ENCODE measurements at places on chromosomes 12 and 14.

DNA sequence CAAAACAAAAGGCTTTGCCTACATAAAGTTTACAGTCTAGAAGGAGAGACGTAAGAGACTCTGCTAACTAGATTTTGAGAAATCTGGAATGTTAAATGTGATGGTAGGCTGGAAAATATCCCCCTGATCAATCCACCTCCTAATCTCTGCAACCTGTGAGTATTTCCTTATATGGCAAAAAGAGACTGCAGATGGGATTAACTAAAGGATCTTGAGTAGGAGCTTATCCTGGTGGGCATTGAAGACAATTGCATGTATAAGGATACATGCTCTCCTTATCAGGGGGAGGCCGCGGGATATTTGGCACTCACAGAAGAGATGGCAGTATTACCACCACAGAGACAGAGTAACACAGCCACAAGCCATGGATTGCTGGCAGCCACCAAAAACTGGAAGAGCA is 95.2 kb downstream of the EGLN3 start:
- DNase-seq = no peak

DNA sequence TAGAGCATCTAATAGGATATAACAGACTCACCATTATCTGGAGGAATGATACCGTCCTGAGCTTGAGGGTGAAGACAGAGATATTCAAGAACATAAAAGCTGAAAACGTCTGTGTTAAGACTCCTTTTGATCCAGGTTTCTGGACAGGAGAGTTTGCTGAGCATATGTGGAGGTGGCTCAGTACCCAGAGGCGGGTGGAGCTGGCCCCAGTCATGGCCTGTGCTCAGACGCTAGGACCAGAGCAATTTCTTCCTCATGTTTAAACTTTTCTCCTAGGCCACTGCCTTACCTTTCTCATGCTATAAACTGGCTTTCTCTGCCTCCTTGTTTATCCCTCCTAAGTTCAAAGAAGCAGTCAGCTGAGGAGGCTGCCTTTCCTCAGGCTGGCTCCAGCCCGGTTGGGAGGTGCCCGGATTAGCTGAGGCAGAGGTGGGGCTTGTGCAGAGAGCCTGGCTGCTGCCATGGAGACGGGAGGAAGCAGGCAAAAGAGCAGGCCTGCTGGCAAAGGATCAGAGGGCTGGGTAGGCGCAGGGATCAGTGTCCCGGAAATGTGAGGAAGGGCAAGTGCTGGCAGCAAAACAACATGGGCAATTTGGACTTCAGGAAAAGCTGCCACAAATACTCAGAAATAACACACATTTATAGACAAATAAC is 13.7 kb downstream of the COA8 start:
- DNase-seq = no peak

DNA sequence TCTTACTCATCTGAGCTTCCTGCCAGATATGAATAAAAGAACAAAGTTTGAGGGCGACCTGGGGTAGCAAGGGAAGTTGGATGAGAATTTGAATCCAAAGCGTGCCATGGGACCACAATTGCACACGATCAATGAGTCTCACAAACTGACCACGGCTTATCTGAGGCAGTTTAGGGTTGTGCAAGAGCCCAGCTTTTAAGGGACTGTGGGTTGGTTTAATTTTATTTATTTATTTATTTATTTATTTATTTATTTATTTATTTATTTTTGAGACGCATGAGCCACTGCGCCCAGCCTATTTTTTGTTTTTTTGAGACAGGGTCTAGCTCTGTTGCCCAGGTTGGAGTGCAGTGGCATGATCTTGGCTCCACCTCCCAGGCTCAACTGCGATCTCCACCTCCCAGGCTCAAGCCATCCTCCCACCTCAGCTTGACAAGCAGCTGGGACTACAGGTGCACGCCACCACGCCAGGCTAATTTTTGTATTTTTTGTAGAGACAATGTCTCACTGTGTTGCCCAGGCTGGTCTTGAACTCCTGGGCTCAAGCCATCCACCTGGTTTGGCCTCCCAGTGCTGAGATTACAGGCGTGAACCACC is 1.1 kb downstream of the AMDHD1 start:
- no peak for DNase-seq

- no peak for DNase-seq
Observed at GRCh38 chr14:101292448-101292847, 268.8 kb upstream of the DIO3 start.

DNA sequence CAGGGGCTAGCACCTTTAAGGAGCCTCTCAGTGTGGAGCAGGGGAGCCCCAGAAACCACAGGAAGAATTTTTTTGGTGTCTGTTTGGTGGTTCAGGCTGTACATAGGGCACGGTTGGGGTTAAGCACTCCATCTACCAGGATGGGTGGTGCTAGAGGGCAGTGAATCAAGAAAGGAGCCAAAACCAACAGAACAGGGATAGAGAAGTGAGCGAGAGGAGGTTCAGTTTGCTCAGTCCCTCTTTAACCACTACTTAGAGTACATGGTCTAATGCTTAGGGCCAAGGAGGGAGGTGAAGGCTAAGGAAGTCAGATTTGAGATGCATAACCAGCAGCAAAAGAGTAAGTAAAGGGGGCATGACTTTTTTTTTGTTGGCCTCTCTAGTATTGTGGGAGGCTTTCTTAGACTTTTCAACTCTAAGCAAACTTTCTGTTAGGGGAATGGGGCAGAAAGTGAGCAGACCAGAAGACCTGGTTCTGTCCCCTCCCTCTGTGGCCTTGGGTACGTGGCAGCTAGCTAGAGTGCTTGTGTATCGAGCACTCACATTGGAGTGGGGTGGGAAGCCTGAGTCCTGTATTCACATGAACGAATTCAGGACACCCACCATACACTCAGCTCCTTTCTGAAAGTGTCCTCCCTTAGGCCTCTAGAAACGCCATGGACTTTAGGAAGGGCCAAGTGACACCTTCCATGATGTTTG is 6.6 kb upstream of the NPFF start:
- DNase-seq = no peak

GRCh38 chr12:6784296-6784695 is 5.0 kb upstream of the CD4 start:
- no peak for DNase-seq

DNA sequence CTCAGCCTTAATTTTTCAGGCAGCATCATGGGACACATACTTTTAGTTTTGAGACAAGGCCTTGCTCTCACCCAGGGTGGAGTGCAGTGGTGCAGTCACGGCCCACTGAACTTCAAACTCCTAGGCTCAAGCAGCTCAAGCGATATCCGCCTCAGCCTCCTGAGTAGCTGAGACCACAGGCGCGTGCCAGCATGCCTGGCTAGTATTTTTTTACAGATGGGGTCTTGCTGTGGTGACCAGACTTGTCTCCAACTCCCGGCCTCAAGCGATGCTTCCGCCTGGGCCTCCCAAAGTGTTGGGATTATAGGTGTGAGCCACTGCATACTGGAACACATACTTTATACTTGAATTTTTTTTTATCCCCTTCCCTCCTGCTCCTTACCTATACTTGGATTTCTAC is 2.8 kb downstream of the RDH5 start:
- no peak for DNase-seq

DNA sequence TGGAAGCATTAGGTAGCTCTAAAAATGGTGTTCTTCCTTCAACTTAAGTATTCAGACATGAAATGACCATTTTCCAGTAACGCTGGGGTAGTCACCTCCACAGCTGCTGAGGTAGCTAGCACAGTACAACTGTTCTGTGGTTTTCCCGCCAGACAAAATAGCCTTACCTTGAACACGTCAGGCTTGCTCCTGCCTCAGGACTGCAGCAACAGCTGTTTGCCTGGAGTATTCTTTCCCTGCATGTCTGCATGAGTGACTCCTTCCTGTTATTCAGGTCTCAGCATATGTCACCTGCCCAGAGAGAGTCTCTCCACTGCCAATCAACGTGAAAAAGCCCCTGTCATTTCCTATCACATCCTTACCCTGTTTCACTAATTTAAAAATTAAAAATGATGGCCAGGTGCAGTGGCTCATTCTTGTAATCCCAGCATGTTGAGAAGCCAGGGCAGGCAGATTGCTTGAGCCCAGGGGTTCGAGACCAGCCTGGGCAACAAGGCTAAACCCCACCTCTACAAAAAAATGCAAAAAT is 37.9 kb downstream of the WDR89 start:
- DNase-seq = no peak

DNA sequence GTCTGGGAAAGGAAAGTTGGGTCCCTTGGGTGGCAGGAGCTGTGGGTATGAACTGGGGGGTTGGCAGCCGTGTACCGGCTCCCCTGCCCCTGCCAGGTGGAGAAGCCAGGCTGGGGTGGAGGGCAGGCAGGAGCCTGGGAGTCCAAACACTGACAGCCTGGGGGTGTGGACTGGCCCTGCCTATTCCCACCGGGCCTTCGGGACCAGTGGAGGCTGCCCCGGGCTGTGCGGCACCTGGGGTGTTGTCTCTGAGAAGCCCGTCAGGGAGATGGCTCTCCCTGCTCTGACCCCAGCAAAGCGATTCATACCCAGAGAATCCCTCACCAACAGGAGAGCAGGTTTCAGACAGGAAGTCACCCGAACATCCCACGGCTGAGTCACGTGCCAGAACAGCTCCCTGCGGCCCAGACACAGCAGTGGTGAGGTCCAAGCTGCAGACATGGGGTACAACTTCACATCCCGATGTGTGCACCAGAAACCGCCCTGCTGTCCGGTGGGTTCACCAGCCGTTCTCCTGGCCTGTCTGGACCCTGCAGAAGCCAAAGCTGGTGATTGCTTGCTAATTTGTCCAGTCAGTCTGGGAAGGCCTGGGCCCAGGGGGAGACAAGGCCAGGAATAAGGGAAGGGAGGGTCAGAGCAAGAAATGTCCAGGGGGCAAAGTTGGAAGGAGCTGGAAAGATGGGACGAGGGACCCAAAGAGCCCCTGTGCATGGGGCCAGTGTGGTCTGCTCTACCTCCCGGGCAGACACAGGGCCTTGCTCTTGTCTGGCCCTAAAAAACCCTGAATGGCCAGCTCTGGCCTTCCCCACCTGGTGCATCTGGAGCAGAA is 2.1 kb upstream of the GPR132 start:
- no peak for DNase-seq

- DNase-seq = no peak
Observed at GRCh38 chr12:115323223-115323905, 639.4 kb upstream of the TBX3 start.

- DNase-seq = no peak
Observed at GRCh38 chr12:7076493-7076892, 15.8 kb downstream of the C1R start.

GRCh38 chr12:121131941-121132341 is 735 bp upstream of the P2RX7 start:
- DNase-seq = no peak

DNA sequence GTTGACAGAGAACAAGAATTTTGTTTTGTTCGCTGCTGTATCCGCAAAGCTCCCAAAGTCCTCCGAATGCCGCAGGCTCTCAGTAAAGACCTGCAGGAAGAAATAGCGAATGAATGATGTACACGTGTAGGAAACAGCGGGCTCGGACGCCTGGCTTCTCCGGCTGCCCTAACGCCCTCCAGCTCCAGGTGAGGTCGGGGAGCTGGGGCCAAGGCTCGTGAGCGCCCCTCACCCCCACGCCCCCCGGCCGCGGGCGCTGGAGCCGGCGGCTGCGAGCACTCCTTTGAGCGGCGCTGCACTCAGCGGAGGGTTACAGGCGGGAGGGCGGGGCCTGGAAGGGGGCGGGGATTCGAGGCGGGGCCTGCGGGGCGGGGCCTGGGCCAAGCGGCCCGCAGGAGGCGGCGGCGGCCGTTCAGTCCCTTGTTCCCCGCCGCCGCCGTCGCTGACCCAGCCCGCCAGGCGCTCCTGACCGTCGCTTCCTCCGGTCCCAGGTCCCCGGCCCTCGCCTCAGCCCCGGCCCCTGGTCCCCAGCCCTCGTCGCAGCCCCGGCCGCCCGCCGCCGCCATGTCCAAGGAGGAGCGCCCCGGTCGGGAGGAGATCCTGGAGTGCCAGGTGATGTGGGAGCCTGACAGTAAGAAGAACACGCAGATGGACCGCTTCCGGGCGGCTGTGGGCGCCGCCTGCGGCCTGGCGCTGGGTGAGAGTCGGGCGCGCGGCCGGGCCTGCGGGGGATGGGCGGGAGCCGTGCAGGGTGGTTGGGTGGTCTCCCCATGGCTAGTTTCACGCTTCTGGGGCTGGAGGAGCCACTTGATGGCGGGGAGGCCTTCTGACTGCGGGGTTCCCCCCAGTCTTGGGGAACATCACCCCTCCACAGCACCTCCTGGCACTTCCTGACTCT is at the start of gene AACS:
TSS of gene AACS (plus strand) at position 415 of the 898 bp plus-strand sequence. CDS start at position 565, 150 bp downstream.
- peak; percentile 73 for DNase-seq

- DNase-seq = peak; percentile 16
Observed at GRCh38 chr12:112167718-112168525, 42.6 kb downstream of the TRAFD1 start.

DNA sequence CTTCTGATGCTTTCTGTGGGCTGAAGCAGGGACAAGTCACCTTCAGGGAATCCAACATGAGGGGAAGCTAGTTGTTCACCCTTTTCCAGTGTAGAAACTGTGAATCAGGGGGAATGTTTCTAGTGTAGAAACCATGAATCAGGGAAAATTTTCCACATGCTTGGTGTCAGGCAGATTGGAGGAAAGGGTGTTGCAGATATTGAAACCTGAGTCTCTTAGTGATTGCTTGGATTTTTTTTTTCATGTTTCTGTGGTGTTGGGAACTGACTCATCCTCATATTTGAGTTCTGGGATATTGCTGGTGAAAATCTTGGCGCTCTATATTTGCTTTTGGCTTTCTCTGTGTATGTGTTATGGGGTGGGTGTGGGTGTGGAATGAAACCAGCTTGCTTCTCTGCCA is 144.5 kb upstream of the FBXO33 start:
- DNase-seq = no peak

DNA sequence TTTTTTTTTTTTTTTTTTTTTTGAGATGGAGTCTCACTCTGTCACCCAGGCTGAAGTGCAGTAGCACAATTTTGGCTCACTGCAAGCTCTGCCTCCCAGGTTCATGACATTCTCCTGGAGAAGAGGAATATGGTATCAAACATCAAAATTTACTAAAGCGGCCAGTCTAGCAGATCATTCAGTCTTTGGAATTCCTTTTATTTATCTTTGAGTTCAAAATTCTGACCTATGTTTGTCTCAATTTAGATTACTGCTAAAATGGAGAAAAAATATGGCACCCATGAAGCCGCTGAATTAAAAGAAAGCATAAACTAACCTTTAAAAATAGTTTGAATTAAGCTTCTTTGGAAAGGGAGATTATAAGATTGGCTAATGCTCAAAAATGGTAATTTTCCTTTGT is 64.5 kb upstream of the EGLN3 start:
- no peak for DNase-seq

Measured in NCI-H187 (cell line).